NCI-H1092 treated with DMSO at 0.1 percent for 48 hours (cell line): ENCODE measurements at places on chromosomes 3 and 15.

GRCh38 chr3:67289626-67290025 is 291.5 kb downstream of the KBTBD8 start:
- no peak for DNase-seq

- DNase-seq, result no peak
These were observed 161.3 kb downstream of the FBLN2 start for GRCh38 chr3:13710251-13710650.

DNA sequence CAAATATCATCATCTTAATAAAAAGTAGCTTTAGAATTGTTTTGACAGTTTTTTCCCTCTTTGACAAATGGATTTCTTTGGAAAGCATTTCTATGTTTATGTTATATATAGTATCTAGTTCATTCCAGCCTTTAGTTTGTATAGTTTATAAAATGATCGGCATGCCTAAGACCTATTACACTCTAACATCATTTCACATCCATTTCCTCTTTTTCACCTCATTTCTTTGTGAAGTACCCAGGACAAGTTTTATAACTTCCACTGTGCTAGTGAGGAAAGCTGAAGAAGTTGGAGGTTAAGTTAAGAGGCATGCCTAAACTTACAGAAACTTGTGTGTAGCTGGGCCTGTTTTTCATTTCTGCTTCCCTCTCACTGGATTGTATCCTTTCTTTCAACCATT is 178.4 kb downstream of the TP63 start:
- no peak for DNase-seq

- DNase-seq, result no peak
These were observed 22.3 kb downstream of the STIMATE start for GRCh38 chr3:52874864-52875587.

GRCh38 chr15:34847598-34847997 is 52.2 kb upstream of the ACTC1 start:
- DNase-seq, result no peak

DNA sequence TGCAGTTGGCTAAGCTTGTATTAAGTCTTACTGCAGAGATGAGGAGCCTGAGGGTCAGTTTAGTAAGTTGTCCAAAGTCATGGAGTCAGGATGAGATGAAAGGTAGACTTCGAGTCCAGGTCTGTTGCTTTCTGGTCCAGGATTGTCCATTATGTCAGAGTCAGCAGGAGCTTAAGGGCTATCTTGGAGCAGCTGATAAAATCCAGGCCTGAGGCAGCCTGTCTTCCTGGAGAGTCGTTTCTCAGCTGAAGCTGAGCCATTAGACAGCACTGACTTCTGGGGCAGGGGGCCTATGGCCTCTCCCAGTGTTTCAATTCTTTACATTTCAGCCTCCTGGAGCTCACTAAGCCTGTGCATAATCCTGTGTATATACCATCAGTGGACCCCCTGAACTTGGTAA is 219.5 kb upstream of the GAP43 start:
- no peak for DNase-seq

GRCh38 chr3:50303013-50303815 is at the start of gene HYAL1:
HYAL1 (minus strand) TSS chr3:50303574; CDS start chr3:50302956, 618 bp downstream.
- no peak for DNase-seq

DNA sequence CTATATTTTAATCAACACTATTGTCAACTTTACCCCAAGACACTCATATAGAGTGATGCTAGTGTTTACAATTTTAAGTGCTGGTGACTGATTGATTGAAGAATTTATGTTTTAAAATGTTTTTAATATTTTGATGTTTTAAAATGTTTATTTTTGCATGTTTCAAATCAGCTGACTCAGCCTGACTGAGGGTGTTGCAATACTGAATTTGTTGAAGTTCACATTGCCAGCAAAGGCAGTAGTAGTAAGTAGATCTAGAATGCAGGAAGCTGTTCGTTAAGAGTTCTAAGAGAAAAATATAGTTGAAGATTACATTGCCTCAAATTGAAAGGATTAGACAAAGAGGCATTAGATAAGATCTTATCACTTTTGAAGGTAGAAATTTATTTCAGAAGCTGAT is 977.6 kb downstream of the IGSF11 start:
- no peak for DNase-seq

DNA sequence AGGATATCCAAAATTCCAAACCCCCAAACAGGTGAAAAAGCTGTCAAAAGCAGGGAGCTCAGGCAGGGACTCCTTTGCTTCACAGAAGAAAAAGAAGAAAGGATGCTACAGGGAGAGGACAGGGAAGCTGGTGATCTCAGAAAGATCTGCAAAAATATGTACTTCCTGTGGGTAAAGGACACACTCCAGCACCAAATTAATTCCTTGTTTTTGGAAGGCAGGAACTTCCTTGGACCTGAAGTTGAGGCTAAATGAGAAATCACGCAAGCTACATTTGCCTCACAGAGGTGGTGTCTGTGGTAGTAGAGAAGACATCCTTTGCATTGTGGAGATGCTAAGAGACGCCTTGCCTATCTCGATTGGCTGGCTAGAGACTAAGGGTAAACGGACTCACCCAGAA is 26.7 kb upstream of the ANPEP start:
- DNase-seq, result no peak

DNA sequence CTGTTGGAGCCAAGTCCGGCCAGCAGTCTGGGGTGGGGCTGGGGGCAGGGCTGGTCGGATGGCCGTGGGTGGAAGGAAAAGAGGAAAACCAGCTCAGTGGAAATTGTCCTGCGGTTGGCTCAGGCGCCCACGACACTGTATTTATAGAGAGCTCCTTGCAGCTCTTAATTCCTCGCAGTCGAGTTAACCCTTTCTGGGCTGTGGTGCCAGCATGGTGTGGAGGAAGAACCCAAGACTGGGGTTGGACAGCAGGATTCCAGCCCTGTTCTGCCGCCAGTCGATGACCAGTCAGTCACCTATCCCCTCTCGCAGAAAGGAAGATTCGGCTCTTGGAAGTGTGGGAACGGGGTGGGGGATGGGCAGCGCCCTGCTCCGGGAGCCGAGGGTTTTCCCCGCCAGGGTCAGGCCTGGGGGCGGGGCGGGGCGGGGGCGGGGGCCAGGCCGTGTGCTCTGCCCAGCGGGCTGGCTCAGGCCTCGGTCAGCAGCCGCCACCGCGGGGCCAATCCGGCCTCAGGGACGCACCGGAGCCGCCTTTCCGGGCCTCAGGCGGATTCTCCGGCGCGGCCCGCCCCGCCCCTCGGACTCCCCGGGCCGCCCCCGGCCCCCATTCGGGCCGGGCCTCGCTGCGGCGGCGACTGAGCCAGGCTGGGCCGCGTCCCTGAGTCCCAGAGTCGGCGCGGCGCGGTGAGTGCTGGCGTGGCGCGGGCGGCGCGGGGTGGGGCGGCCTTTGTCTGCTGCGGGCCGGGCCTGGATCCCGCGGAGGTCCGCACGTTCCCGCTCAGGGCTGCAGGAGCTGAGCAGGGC is at the start of gene CD276:
TSS of gene CD276 (plus strand) at position 607 of the 804 bp plus-strand sequence. CDS start 15,257 bp downstream, outside the sequence.
- DNase-seq, result peak; percentile 34

DNA sequence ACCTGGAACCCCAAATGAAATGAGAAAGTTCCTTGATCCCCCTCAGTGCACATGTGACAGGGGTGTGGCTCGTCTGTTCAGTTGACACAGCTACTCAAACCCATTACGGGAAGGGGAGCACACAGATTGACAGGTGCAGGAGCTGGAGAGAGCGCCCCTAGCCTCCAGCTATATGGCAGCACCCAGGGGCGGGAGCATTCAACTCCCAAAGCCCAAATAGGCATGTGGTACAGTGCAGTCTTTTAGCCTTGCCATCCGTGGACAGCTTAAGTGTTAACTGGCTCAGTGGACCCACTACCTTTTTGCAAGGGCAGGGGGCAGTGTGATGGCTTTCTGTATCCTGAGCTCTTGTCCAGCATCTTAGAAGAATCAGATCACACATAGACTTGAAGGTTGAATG is 1374.2 kb upstream of the ALCAM start:
- DNase-seq, result no peak
